ENCODE measurements at places on chromosomes 4 and X. TPM values are rescaled to one million over a fixed set of nuclear protein-coding genes. Genes with fewer than 3 reads are reported as not detected.

RAI2 gene
- total RNA-seq = not detected

CSN1S1 gene
- total RNA-seq = not detected

CENPI gene
- total RNA-seq = 4.1 TPM

ZNF711 gene
- total RNA-seq = 0.36 TPM

SLC9B1 gene
- 0.72 TPM for total RNA-seq

PPP1R3F gene
- under 0.01 TPM for total RNA-seq

FMR1NB gene
- total RNA-seq = not detected

IL3RA gene
- 1.6 TPM for total RNA-seq

MAGEA4 gene
- total RNA-seq = not detected

HOPX gene
- total RNA-seq = 15.4 TPM

COMMD8 gene
- 31.1 TPM for total RNA-seq

USP9X gene
- total RNA-seq = 47.1 TPM

DMP1 gene
- not detected for total RNA-seq

MAGEB3 gene
- total RNA-seq = not detected

ADH1C gene
- 0.54 TPM for total RNA-seq

GUCY1B1 gene
- total RNA-seq = 4.5 TPM

BST1 gene
- 30.3 TPM for total RNA-seq

SPATA18 gene
- 3.7 TPM for total RNA-seq

GAGE10 gene
- total RNA-seq = not detected

ARHGAP4 gene
- 1.4 TPM for total RNA-seq

PDE5A gene
- 11.6 TPM for total RNA-seq

HMGB3 gene
- 4.5 TPM for total RNA-seq

OTUD6A gene
- not detected for total RNA-seq

PCSK1N gene
- total RNA-seq = 1.4 TPM

TCEAL9 gene
- total RNA-seq = 137 TPM

CCDC110 gene
- 0.18 TPM for total RNA-seq

TRIM60 gene
- total RNA-seq = not detected

KCND1 gene
- 0.81 TPM for total RNA-seq

ATP2B3 gene
- total RNA-seq = not detected

GPR34 gene
- not detected for total RNA-seq

ZNF595 gene
- 4.9 TPM for total RNA-seq

SPIN3 gene
- total RNA-seq = 5.2 TPM

MAGEB10 gene
- not detected for total RNA-seq

Measured in cardiac atrium fibroblast (primary cell).